Activated gamma-delta T cell treated with anti-CD3 and anti-CD28 coated beads, Interleukin-2, amount 50 U/mL, for 16 hours (primary cell): ENCODE measurements at places on chromosomes 3 and 15.

- no peak for DNase-seq
Measured at GRCh38 chr15:68195336-68196112, 9.6 kb downstream of the CALML4 start.

DNA sequence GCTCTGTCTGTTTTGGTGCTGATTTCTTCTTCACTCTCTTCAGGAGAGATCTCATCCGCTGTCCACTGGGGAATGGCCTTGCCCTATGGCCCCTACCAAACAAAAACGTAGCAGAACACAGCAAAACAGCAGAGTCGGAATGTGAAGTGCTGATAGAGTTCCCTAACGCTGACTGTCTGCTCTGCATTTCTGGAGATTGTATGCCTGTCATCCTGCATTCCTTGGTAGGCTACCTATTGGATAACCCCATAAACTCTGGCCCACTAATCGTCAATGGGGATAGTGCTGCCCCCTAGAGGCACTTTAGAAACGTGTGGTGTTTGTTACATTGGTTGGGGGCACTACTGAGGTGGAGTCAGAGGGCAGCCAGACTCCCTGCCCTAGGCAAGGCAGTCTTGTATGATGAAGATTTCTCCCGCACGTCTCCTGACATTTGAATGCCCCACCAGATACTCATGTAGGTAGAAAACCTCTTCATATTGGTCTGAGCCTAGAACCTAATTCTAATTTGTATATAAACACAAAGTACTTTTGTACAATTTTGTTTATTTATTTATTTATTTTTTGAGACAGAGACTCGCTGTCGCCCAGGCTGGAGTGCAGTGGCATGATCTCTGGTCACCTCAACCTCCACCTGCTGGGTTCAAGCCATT lies 15.6 kb upstream of the MAGEF1 start:
- peak; percentile 27 for DNase-seq

DNA sequence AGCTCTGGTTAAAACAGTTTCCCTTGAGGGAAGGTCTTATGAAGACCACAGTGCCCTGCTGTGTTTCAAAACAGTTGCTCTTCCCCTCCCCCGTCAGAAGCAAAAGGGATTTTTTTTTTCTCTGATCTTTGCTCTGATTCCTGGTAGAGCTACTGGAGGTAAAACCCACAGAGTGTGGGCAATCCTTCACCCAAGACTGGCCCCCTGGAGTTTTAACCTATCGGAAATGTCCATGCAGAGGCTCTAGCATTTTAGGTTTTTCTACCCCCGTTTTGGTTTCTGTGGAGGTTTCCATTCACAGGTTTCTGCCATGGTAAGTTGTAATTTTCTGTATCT lies 27.7 kb downstream of the GRM2 start:
- no peak for DNase-seq

- no peak for DNase-seq
Measured at GRCh38 chr3:160170409-160171370, 54.5 kb upstream of the C3orf80 start.

DNA sequence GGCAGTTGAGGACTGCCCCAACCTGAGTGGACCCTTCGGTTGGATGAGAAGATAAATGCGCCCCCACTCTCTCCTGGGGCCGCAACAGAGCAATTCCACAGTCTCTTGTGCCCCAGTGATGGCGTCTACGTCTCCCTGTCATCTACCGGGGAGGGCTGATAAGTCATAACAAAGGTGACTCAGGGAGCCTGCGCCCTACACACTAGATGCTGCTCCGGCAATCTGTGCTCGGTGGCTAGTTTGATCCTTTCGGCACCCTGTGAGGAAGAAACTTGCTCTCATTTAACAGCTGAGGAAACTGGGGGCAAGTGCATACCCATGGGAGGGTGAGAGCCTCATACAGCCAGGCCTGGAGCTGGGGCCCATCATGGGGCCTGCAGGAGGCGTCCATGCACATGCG lies 14.1 kb upstream of the SEMA3F start:
- no peak for DNase-seq

GRCh38 chr15:73856458-73857192 lies 16.7 kb upstream of the TBC1D21 start:
- DNase-seq: no peak

DNA sequence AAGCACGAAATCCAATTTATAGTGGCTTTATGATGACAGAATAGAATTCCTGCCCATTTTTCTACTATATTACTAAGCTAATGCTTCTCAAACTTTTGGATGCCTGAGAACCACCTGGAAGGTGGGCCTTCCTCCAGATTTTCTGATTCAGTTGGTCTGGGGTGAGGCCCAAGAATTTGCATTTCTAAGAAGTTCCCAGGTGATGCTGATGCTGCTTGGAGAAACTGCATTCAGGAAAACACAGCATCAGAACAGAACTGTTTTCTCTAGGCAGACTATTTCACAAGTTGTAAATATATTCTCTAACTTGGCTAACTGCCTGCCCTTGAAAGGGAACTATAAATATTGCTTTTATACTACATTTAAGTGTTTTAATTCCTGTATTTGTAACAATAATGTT lies 644.9 kb upstream of the DPPA4 start:
- DNase-seq: no peak

GRCh38 chr15:78641102-78641748 lies at the start of gene CHRNB4:
Gene CHRNB4 (minus strand): TSS chr15:78641210. CDS start chr15:78641133, 77 bp downstream.
- no peak for DNase-seq

- no peak for DNase-seq
Measured at GRCh38 chr15:64013179-64014062, 32.9 kb downstream of the DAPK2 start.

DNA sequence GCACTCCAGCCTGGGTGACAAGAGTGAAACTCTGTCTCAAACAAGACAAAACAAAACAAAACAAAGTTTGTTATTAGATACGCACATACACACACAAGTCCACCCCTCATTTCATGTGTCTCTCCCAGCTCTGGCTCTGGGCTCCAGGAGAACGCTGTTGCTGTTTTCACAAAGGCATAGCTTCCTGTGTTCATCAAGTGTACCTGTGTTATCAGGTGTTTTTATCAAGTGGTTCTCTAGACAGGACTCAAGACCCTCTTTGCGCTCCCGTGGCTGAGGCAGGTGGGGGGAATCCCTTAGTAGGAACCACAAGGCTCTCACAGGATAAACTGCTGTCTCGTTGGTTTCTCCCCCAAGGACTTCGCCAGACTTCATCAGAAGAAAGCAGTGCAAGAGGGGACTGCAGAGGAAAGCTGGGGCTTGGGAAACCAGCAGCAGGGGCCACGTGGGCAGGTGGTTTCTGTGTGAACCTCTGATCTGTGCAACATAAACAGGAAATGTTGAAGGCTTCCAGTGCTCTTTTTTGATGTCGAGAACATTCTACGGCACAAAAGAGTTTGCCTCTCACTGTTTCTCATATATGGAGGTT lies 6.9 kb upstream of the PPP1R2 start:
- peak; percentile 64 for DNase-seq

DNA sequence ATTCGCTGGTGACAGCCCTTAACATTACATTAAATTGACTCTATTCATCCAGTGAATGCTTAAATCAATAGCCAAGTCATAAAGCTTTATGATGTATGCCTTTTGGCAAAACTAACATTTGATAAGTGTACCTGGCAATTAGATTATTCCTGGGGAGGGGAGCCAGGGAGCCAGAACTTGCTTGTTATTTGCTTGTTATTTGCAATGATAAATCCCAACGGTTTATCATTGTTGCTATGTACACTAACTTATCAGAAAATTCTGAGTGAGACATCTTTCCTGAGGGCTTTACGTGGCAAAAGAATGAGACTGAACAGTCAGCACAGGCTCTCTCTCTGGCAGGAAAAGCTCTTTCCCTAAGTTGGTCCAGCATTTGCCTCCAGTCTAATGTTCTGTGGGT lies 35.8 kb upstream of the FBN1 start:
- DNase-seq: no peak

DNA sequence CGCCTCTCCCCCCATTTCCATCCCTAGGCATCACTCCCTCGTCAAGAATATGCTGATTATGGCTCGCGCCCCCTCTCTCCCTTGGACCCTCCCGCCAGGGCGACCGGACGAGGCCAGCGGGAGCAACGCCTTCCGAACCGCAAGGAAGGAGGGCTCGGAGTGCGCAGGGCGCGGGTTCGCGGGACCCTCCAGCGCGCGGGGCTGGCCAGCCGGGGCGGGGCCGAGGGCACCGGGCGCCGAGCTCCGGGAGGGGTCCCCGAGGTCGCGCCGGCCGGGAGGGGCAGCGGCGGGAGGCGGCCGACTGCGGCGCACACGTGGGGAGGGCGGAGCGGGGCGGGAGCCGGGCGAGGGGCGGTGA lies 483 bp downstream of the EHD4 start:
- DNase-seq: no peak

DNA sequence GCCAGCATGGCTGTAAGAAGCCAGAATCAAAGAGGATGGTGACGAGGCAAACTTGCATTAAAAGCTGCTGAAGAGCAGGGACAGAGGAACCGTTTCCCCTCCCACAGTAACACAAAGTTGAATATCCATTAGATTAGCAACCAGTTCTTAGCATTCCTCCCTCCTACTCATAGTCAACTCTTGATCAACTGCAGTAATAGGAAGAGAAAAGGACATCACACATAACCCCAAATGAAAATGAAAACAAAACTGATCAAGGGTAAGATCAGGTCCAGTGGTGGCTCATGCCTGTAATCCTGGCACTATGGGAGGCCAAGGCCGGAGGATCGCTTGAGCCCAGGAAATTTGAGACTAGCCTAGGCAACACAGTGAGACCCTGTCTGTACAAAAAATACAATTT lies 165.2 kb downstream of the GREM1 start:
- no peak for DNase-seq

DNA sequence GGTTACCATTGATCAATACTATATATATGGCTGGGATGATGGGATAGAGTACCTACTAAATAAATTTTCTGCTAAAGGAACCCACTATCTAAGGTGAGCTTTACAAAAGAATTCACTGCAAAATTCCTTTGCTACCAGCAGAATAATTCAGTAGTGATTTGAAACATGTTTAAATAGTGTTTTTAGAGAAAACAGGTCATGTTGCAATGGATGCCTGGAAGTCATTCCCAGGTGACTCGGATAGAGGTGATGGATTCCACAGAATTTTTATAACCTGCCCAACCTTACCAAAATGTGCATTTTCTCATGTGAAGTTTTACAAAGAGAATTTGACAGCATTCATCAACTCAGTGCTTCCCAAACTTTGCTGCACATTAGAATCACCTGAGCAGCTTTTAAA lies 53.2 kb downstream of the CEP152 start:
- DNase-seq: no peak

GRCh38 chr3:66224220-66224619 lies 3.4 kb downstream of the SLC25A26 start:
- no peak for DNase-seq

DNA sequence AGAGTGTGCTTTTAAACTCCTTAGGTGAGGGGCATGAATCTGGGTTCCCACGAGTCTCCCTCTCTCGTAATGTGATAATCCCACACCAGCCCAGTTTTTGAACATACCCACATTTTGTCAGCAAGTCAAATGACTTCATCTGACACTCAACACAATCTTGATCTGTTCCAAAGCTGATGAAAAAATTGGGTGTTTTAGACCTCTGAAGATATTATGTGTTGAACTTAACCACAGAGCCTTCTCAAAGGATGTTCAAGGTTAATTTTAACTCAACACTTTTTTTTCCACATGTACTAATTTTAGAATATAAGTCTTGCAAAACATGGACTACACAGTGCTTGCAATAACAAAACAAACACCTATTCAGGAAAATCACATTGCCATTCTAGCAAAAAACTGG lies 123.1 kb downstream of the TGFBR2 start:
- DNase-seq: no peak

- DNase-seq: no peak
Measured at GRCh38 chr15:88678755-88679154, 39.9 kb downstream of the ISG20 start.

DNA sequence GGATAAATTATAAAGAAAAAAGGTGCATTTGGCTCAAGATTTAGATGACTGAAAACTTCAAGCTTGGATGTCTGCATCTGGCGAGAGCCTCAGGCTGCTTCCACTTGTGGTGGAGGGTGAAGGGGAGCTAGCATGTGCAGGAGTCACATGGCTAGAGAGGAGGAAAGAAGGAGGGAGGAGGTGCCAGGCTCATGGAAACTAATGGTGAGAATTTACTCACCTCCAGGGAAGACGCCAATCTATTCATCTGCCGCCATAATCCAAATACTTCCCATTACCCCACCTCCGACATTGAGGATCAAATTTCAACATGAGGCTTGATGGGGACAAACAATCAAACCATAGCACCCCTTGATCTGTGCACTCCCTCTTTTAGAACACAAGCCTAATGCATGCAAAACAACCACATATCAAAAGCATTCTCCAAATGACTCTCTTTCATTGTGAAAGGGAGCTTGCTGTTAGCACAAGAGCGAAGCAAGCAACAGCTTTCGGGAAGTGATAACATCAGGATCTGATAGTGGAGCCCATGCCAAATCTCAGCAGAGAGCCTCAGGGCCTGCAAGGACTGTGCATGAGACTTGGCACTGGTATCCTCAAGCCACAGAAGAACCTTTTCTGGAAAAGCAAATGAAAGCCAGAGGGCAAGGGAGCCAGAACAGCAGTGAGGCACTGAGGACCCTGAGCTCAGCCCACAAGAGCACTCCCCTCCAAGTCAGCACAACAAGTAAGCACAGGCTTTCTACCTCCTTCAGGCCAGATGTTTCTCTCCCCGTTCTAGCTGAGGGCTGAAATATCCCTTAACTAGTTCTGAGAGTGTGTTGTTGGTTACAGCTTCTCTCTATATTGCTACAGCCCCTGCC lies 50.2 kb upstream of the THBS1 start:
- DNase-seq: no peak

- DNase-seq: no peak
Measured at GRCh38 chr3:6962801-6963200, 101.9 kb downstream of the GRM7 start.

DNA sequence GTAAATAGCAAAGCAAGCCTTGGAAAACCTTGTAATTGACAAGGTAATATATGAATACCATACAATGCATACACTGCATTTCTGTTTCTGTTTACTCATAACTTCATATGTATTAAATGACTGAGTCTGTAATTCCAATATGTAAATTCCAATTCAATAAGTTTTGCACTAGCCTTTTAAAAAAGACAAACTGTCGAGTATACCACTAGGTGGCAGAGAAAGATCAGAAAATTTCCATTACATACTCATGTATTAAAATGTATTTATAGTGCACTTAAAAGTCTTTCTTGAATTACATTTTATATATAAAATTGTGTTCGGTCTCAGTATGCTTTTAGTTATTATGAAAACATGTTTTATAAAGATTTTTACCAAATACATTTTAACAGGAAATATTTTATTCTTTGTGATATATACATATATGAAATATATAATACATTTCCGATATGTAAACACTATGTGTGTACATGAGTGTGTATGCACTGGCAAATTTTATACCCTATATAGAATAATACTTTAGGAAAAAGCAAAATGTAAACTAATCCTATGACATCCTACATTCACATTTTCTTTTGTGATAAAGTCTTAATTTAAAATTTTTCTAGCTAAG lies 216.8 kb downstream of the VGLL3 start:
- no peak for DNase-seq

- DNase-seq: no peak
Measured at GRCh38 chr15:32778391-32779176, 60.8 kb downstream of the GREM1 start.
